ENCODE measurements at places on chromosomes 16 and 17.
A peak's percentile ranks its signal among the peaks of the same experiment; 100 is the strongest.

DNA sequence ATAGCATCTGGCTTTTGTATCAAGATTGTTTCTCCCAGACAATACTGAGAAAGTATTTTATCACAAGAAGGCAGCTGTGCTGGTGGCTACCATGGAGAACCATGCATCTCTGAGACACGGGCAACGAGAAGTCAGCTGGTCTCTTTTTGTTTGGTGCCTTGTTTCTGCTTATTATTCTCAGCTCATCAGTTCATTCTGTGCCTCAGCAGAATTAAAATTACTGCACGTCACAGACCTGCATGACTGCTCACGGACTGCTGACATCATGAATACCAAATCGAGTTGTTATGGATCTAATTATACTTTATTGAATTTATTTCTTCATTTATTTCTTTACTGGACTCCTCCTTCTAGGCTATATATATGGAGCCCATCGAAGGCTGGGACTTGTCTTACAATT is 19.0 kb upstream of the PMP22 start:
- DNase-seq = no peak

DNA sequence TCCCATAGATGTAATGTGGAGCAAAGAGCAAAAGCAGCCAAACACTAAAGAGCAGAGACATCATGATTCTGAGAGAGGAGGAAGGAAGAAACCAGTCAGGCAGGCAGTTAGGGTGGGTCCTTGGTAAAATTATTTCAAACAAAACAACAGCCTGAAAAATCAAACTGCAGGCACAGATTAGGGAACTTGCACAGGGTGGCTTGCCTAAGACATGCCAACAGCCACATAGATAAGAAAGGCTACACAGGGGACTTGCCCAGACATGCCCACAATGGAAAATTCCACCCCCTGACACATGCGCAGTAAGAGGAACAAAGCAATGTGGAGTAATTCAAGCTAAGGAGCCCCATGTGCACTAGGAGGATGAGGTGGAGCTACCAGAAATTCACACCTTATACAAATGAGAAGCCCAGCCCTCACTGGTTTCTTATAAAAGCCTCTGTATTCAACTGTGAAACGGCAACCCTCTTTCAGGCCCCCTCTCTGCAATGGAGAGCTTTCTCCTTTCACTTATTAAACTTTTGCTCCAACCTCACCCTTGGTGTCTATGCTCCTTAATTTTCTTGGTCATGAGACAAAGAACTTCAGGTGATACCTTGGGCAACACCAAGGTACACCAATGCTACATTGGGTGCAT is 7.3 kb upstream of the GAS7 start:
- DNase-seq = no peak

GRCh38 chr16:52076332-52076731 is 470.6 kb downstream of the TOX3 start:
- no peak for DNase-seq

DNA sequence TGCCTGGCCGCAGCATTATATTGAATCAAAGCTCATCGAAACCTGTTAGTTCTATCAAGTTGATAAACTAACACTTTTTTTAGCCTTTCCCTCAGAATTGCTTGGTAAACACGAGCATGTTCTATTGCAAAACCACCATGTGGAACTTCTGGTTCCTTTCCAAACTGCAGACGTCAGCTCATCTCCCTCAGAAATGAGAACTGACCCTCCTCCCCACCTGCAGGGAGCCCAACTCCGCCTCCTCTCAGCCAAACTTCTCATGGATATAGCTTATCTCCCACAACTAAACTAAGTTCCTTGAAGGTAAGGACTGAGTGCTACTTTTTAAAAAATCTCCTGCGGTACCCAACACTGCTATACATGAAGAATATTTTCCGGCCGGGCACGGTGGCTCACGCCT is 6.7 kb downstream of the SHMT1 start:
- DNase-seq = no peak

DNA sequence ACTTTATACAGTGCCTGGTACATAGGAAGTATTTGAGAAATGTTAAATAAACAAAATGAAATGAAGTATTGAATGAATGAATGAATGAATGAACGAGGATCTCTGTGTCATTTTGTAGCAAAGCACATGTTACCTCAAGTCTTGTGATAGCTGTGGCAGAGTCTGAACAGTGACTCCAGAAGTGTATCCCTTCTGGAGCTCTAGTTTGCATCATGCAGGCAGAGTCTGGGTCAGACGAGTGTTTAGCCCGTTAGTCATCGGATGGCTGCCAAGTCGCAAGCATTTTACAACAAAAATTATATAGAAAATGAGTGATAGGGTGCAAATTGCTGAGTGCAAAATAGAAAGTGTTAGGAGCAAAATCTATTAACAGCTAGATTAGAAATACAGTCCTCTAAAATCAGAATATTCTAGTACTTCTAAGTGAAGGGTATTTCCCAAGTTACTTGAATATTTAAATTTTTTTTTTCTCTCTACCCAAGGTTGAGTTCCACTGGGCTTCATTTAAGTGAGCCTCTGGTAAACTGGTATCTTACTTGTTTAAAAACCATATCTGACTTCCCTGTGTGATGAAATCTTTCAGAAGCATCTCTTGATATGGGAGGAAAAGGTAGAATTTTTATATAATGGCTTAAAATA is 113.3 kb downstream of the FTO start:
- no peak for DNase-seq

DNA sequence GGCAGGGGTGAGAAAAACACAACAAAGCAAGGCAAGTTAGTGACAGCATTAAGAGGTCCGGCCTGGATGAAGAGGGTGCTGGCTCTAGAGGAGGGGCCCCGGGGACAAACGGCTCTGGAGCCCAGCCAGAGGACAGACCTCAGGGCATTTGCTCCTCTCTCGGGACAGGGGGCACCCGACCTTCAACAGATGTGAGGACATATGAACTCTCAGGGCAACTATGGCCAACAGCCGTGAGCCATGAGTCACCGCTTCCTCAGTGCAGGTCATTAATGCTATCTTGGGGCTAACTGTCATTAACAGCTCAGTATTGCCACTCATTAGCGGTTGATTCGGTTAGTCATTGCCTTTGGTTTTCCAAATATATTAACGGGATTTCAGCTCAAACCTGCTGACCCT is 9.7 kb upstream of the ARL5C start:
- DNase-seq = no peak

GRCh38 chr17:52150935-52151334 is 7.6 kb downstream of the CA10 start:
- no peak for DNase-seq

- peak; percentile 68 for DNase-seq
These were observed 857 bp upstream of the STAT5A start for GRCh38 chr17:42287305-42287976.

DNA sequence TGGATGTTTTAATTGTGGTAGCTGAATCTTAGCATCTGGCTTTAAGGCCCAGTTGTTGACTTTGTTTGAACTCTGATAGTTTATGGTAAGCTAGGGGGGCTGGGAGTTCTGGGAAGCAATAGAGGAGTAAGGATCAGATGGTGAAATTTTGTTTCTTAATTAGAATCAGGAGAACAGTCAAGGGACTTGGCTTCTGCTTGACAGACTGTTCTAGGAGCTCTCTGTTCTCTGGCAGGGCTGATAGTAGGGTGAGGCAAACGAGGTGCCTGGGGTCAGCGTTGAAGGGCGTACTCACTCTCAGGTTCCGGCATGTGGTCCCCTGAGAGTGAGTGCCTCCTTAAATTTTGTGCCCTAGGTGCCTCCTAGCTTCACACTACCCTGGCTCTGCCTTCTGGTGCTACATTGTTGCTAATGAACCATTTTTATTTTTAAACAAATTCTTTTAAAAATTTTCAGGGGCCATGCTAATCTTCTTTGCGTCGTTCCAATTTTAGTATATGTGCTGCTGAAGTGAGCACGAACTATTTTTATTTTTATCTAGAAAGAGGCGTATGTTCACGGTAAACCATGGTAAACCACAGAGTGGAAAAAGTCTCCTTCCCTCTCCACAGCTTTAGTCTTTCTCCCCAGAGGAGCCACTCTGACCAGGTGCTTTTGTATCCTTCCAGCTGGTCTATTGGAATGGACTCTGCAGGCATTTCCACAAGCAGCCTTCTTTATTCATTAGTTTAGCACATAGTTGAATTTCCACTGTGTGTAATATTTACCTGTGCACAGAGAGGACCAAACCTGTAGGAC is 19.7 kb downstream of the SLC7A6 start:
- DNase-seq = peak; percentile 63

GRCh38 chr17:8124350-8125153 is 646 bp upstream of the HES7 start:
- DNase-seq = peak; percentile 64

GRCh38 chr16:47204736-47205504 is 61.2 kb upstream of the NETO2 start:
- no peak for DNase-seq

DNA sequence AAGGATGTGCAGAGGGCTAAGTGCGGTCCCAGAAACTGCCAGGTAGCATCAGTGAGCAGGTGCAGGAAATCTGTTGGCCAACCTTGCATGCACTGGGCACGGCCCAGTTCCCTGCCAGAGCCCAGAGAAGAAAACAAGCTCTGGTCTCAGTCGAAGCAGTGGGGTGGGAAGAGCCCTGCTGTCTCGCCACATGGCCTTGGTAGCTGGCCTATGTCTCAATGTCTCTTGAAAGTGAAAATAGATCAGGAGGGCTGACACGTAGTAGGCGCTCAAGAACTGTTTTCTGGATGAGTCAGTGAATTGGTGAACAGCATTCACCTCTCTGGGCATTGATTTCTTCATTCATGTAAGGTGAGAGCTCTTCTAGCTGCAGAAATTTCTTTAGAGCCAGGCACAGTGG is 90.4 kb downstream of the MARF1 start:
- no peak for DNase-seq

- no peak for DNase-seq
These were observed 30.1 kb downstream of the CD300LF start for GRCh38 chr17:74682471-74683190.

DNA sequence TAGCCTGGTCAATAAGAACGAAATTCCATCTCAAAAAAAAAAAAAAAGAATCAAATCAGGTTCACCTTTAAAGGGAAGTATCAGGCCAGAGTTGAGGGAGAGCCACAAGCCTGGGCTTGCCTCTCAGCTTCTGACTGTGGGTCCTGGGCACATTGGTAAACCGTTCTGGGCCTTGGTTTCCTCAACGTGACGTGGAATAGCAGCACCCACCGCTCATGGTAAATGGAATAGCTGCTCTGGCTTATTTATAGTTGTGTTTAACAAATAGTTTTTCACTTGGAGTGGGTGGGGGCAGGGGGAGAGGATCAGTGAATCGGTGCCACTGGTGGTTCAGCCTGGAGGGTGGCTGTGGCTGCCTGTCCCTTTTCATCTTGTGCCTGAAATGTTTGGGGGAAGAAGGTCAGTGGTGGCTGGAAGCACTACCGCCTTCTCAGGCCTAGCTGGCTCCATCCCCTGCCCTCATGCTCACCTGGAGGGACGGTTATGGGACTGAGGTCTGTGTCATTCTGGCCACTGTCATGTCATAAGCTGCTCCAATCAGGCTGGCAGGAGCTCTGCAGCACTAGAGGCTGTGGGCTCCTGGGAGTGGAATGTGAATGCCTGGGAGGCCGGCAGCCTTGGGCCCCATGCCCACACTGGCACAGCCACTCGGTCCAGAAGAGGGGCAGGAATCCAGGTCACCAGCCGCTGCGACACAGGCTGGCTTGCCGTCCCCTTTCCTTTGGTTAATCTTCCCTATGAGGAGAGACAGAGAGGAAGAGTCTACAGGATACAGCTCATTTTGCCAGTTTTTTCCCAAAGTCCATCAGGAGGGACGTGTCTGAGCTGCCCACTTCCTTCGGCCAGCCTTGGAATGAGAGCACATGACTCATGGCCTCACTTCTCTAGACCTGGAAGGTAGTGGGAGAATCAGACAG is 27.0 kb downstream of the CCR7 start:
- DNase-seq = peak; percentile 90

- DNase-seq = no peak
These were observed 144.1 kb upstream of the CES5A start for GRCh38 chr16:56019274-56019673.

GRCh38 chr17:36094746-36095145 is 4.8 kb upstream of the CCL3 start:
- no peak for DNase-seq

- DNase-seq = no peak
These were observed 34.2 kb upstream of the ATP2A3 start for GRCh38 chr17:3998436-3998835.

DNA sequence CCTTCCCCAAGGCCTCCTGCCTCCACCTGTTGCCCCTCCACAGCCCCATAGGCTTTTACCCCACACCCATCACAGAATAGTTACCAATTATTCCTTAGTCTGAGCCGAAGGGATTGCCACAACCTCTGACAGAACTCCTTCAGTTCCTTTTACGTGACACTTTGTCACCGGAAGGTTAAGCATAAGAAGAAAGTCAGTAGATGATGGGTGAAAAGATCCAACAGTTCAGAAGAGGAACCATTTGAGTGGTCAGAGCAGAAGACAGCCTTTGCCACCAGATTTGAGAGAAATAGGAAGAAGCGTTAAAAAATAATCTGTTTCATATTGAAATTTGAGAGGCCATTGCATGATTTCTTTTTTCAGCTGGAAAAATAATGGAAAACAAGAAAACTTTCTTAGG is 1.2 kb downstream of the SRR start:
- no peak for DNase-seq

- DNase-seq = no peak
These were observed 9.9 kb downstream of the C16orf46 start for GRCh38 chr16:81067166-81067565.

- DNase-seq = no peak
These were observed 30.7 kb upstream of the MED9 start for GRCh38 chr17:17445925-17446665.

GRCh38 chr16:57013229-57013628 is 23.9 kb downstream of the NLRC5 start:
- DNase-seq = no peak

- DNase-seq = no peak
These were observed 28.5 kb upstream of the SLC7A5 start for GRCh38 chr16:87897521-87898505.

GRCh38 chr17:50189550-50190292 is 11.7 kb downstream of the COL1A1 start:
- DNase-seq = no peak

GRCh38 chr17:79691931-79692330 is 38.8 kb upstream of the ENPP7 start:
- peak; percentile 50 for DNase-seq

DNA sequence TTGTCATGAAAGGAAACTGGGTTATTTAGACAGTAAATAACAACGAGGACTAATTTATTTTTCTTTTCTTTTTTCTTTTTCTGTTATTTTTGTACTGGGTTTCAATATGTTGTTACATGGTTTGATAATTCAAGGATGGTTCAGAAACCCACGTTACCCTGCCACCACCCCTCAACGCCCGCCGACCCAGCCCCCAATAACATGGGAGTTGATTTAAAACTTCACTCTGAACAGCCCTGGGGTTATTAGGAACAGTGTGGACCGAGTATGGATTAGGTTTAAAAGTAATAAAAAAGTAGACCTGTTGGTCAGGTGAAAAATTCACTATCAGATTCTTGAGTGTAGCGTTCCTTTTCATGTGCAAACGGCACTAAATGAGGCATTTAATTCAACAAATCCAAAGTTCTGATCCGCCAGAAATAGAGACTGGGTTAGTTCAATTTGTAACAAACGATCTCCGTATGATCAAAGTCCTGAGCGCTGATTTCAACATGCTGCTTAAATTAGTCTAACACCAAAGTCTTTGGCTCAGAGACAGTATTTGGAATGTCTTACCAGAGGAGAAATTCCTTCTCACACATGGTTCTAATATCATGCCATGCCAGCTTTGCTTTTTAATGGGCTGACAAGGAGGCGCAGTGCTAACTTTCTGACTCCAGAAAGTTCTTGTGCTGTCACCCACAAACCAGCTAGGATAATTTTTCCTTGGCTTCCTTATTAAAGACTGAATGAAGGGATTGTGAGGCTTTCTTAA is 173.1 kb upstream of the IRX3 start:
- no peak for DNase-seq

Data from right cardiac atrium (tissue), 5 donors.